ENCODE measurements at places on chromosomes 2 and 18. TPM values are rescaled to one million over a fixed set of nuclear protein-coding genes. Genes with fewer than 3 reads are reported as not detected.

Gene COBLL1
- 104 TPM for total RNA-seq

Gene PAX3
- total RNA-seq: not detected

Gene GKN1
- not detected for total RNA-seq

Gene TBR1
- not detected for total RNA-seq

Gene LCT
- not detected for total RNA-seq

Gene PIKFYVE
- total RNA-seq: 23.9 TPM

Gene MTERF4
- 39.2 TPM for total RNA-seq

Gene CAPN14
- total RNA-seq: not detected

Gene SUCLG1
- 89.2 TPM for total RNA-seq

All from body of pancreas (tissue), 4 donors.